ENCODE measurements at places on chromosomes 6 and 20. TPM values are rescaled to one million over a fixed set of nuclear protein-coding genes. Genes with fewer than 3 reads are reported as not detected.

DNA sequence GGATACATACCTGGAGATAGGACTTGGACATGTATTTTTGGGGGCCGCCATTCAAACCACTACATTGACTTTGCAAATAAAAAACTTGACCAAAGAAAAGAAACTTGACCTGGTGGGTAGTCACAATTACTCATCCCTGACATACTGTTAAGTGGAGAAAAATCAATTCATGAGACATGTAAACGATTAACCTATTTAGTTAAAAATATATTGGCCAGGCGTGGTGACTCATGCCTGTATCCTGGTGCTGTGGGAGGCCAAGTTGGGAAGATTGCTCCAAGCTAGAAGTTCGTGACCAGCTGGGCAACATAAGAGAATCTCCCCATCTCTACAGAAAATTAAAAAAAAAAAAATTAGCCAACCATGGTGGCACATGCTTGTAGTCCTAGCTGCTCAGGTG, 2.5 kb upstream of the SRSF12 start:
- DNase-seq, result no peak

Gene BYSL
- 12.6 TPM for total RNA-seq

DNA sequence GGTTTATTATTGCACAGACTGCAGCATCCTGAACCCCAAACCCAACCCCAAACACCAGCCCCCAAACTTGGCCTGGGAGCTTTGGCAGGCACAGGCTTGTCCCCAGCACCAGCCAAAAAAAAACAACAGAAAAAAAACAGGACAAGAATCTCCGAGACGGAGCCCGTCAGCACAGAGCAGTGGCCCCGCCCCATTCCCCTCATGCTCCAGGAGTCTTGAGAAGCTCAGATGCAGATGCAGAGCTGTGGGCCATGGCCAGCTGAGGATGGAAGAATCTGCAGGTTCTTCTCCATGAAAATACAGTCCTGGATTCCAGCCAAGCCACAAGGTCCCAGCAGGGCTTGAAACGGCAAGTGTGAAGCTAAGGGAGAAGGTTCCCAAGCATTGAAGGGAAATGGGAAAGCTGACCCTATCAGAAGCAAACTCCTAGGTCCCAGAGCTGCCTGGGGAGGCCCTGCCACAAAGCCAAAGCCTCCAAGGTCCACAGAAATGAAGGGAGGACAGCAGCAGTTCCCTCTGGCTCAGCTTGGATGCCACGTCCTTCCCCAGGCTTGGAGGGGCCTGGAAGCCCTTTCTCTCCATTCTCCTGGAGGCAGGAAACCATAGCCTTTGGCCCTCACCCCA, 75.2 kb downstream of the JPH2 start:
- peak; percentile 48 for DNase-seq

Gene SH3BGRL2
- total RNA-seq, result 93.3 TPM

GRCh38 chr6:35192301-35192860, 21.4 kb upstream of the SCUBE3 start:
- DNase-seq, result no peak

DNA sequence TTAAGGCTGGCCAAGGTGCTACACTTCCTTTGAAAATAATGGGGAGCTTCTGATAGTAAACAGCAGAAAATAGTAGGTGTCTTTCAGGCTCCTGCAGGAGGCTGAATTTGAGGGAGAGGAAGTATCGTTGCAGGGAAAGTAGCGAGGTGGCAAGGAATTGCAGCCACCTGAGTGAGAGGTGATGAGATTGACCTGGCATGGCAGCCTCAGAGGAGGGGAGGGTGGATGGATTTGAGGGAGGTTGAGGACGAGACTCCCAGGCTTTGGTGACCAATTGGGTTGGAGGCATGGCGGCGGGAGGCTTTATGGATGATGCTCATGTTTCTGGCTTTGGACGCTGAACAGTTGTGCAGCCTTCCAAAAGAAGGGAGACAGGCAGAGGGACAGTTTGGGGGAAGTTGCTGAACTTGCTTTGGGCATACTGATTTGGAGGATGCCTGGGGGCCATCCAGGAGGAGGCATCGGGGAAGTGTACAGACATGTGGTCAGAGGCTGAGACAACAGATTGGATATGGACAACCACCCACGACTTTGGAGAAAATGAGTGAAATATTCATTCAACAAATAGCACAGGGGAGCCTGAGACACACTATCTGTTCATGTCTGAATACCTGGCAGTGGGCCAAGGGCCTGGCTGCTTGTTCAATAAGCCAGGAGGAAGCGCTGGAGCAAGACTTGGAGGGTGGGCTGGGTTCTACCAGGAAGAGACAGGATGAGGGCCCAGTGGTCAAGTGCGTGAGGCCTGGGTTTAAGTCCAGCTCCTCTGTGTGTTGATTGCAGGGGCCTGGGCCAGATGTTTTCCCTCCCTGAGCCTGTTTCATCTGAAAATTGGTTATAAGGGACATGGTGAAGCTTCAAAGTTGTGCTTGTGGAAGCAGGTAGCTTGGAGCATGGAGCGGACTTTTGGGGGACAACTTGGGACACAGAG, 113.2 kb downstream of the CEBPB start:
- DNase-seq, result peak; percentile 52

- no peak for DNase-seq
Measured at GRCh38 chr6:107763946-107764345, 60.2 kb downstream of the SCML4 start.

Gene LAMP5
- total RNA-seq, result 0.34 TPM

Gene KAT14
- total RNA-seq, result 15.2 TPM

DNA sequence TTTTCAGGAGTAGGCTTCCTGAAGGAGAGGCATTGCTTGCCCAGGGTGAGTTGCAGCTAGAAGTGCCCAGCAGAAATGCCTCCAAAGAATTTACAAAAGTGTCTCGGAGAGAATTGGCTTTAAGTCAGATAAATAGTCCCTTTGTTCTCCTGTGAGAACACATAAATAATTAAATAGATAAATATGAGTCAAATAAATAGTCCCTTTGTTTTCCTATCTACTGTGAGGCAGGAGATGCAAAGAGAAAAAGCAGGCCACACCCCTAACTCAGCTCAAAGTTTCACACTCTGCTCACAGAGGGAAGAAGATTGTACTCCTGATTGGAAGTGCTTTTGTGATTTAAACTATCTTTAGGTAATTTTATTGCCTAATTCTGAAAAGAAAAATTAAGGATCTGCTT, 180.7 kb upstream of the PRSS16 start:
- DNase-seq, result no peak

DNA sequence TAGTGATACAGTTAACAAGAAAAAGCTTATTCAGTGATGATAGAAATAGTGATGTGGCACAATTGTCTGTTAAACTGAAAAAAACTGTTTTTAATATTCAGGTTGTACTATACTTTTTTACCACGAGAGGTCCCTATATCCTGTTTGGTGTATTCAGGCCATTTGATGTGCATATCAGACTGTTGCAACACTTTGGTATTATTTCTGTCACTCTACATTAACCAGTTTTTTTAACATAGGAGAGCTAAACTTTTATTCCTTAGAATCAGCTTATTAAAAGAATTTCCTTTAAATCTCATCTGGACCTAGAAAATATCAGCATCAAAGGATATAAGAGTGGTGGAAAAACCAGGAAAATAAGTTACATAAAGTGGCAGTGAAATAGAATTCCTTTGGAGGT, 36.8 kb downstream of the TSPYL4 start:
- no peak for DNase-seq

Gene NTSR1
- total RNA-seq, result 0.74 TPM

Gene TSPO2
- total RNA-seq, result not detected

Gene MYMX
- not detected for total RNA-seq

Gene MATN4
- total RNA-seq, result not detected

- no peak for DNase-seq
Measured at GRCh38 chr20:48294196-48294595, 508.9 kb upstream of the SULF2 start.

DNA sequence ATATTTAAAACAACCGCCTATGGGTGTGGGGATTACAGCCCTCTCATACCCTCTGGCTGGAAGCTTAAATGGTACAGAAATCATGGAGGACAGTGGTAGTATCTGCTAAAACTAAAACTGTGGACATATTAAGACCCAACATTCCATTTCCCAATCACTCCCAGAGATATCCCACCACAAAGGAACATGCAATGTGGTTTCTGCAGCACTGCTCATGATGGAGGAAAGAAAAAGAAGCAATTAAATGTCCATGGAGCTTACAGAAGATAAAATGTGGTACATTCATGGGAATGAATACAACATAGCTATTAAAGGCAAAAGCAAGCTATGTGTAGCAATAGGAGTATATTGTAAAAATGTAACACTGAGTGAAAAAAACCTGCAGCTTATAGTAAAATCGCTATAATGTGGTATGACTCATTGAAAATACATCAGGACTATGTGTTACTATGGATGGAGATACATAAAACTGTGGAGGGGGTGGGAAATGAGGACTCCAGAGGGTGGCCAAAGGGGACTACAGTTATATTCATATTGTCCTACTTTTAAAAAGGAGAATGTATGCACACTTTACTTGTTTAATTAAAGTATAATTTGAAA, 22.9 kb upstream of the NNAT start:
- DNase-seq, result no peak

GRCh38 chr6:25202504-25202903, 76.7 kb upstream of the CARMIL1 start:
- DNase-seq, result no peak

Gene PTK6
- total RNA-seq, result 1.1 TPM

DNA sequence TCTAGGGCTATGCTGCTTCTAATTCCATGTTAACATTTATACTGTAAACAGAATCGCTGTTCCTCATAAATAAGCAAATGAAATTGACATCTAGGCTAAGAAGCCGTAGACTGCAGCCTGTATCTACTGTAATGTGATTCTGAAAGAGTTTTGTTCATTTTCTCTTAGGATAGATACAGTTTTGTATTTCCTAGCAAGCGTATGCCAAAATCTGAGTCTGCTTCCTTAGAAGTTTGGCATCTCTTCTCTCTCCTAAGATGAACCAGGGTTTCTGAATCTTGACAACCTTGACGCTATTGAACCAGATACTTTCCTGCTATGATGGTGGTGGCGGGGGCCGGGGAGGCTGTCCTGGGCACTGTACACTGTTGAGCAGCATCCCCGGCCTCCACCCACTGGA, 198.0 kb downstream of the TSHZ2 start:
- DNase-seq, result no peak

GRCh38 chr6:3813150-3813780, 35.9 kb upstream of the FAM50B start:
- DNase-seq, result no peak

- no peak for DNase-seq
Measured at GRCh38 chr20:58045579-58045978, 182.9 kb downstream of the ANKRD60 start.

Gene ZFP57
- 0.57 TPM for total RNA-seq

Gene KIAA1755
- 10.8 TPM for total RNA-seq

GRCh38 chr20:23540624-23541023, 27.7 kb downstream of the CST9L start:
- DNase-seq, result no peak

Gene HSPA12B
- 3.9 TPM for total RNA-seq

Gene PPP1R14C
- total RNA-seq, result 3.4 TPM

GRCh38 chr6:136886091-136886490, 36.0 kb upstream of the SLC35D3 start:
- DNase-seq, result no peak

- DNase-seq, result no peak
Measured at GRCh38 chr20:54560357-54560756, 85.0 kb downstream of the DOK5 start.

- DNase-seq, result no peak
Measured at GRCh38 chr20:43770342-43770741, 43.5 kb upstream of the GTSF1L start.

Gene CCN5
- 62.9 TPM for total RNA-seq

DNA sequence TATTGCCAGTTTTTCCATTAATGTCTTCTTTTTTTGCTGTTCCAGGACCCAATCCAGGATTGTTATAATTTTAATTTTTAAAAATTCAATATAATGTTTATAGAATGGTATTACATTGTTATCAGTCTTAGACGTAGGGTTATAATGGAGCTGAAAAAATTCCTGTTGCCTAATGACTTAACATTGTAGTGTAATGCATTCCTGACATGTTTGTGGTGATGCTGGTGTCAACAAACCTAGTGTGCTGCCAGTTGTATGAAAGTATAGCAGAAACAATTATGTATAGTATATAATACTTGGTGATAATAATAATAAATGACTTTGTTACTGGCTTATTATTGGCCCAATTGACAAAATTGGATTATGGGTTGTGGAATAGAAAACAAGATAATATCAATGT, 30.4 kb downstream of the KIZ start:
- no peak for DNase-seq
